Activated T-helper 9 cell treated with anti-CD3 and anti-CD28 coated beads, Interleukin-2, amount 50 U/mL, for 16 hours (primary cell): ENCODE measurements at places on chromosomes 2 and 18.

GRCh38 chr18:22226801-22227200 is 57.4 kb downstream of the GATA6 start:
- DNase-seq: no peak

- no peak for DNase-seq
Measured at GRCh38 chr2:74882299-74882687, 48.4 kb downstream of the HK2 start.

DNA sequence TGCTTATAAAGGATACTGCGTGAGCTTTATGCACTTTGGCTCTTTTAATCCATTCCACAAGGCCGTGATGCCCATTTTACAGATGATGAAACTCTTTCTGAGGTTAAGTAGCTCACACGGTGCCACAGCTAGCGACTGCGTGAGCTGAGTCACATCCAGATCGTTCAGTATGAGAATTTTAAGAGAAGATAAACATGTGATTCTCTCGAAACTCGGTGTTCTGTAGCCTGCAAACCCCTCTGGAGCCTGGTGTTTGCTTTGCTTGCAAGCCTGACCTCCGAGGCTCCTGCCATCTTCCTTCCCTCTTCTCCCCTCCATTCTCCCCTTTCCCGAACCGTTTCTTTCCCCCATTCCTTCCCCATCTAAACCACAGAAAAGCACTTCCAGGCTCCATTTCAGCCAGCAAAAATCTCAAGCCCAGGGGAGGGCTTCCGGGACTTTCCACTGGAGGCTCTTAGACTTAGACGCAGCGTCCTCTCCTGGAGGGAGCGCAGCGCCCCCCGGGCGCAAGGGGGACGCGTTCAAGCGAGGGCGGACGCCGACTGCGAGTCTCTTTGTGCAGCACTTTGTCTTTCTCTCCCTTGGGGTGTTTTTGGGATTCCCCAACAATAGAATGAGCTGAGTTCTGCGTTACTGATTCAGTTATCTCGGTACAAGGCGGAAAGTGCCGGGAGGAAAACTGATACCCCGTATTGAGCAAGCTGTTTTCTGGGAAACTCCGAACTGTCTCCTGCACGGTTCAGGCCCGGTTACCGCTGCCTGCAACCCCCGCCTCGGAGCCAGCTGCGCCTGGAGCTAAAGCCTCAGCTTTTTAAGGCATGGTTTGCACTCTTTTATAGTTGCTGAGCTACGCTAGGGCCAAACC is 38.0 kb downstream of the CYP1B1 start:
- no peak for DNase-seq

GRCh38 chr2:111710613-111711012 is 173.4 kb downstream of the ANAPC1 start:
- DNase-seq: no peak

GRCh38 chr2:98805412-98806171 is 74.7 kb upstream of the MGAT4A start:
- no peak for DNase-seq

DNA sequence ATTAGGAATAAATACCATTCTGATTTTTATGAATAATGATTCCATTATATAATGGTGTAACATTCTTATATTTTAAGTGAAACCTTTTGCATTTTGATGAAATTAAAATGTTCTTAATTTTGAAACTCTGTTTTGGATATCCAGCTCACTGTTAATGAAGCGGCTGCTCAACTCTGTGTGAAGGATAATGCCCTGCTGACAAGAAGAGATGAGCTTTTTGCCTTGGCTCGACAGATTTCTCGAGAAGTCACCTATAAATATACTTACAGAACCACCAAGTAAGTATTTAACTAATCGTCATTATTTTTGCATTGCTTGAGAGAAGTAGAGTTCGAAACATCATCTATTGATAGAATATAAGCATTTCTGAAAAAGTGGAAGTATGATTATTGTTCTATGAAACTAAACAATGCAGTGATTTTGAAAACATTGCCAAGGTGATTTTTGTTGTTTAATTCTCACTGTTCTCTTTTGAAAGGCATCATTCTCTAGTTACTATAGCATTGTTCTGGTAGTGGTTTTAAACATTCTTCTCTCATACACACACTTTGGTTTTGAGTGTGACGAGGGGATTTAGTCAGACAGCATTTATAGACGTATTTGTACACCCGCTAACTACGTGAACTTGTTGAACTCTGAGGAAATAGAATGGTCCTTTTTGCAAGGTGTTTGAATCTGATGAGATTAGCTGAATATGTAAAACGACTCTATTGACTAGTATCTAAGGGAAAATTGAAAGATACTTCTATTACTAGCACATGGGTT is 21.5 kb downstream of the NAB1 start:
- no peak for DNase-seq

DNA sequence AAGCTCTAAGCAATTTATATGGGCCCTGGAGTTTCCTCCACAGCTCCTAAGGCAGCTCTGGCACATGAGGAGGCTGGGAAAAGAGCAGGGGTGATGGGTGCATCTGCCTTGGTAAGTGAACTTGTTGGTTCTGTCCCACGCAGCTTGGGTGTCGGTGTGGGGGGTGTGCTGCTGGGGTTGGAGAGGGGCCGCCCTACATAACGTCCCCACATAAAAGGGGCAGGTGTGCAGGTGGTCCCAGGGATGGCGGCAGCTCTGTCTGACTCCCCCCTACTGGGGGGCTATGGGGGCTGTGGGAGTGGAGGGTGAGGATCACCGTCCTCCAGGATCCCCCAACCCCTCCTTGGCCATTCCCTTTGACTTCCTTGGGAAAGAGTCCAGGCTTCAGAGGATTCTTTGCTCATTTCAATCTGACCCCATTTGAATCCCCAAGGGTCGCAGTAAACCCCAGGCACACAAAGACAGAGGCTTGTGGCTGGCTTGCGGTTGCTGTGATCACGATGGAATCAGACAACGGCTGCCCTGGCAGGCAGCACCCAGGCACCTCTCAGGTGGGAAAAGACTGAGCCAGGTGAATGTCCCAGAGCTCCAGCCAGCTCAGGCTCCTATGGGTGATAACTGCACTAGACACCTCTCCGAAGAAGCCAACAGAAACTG is 34.5 kb upstream of the CD8A start:
- no peak for DNase-seq

GRCh38 chr2:113762377-113763118 is 6.1 kb upstream of the SLC35F5 start:
- DNase-seq: no peak

DNA sequence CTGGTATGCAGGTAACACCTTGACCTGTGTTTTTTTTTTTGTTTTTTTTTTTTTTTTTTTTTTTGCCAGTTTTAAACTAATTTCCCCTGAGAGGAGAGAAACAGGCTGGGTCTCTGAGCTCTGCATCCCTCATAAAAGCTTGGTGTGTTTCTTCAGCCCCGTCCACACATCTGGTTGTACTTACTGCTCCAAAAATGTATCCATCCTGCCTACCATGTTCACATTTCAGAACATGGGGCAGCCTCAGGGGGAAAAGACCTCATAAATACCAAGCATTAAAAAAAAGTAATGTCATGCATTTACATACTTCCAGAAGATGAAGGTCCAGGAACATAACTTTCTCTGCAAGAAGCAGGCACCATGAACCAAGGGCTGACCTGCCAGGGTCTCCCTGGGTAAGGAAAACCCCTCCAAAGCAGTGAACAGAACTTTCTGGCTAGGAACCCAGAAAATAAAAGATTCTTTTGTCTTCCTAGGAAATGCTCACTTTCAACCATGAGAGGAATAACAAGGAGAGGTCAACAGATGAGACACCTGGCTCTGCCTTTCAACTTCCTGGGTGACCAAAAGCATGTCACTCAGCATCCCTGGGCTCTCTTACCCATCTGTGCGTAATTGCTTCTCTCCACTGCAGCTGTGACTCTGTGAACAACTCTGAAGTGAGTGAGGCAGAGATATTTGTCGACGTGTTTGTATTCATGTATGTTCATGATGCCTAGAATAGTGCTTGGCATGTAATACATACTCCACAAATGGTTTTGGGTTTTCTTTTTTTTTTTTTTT is 118.6 kb downstream of the MCFD2 start:
- DNase-seq: no peak

GRCh38 chr2:231134910-231135655 is 10.2 kb upstream of the HTR2B start:
- no peak for DNase-seq

DNA sequence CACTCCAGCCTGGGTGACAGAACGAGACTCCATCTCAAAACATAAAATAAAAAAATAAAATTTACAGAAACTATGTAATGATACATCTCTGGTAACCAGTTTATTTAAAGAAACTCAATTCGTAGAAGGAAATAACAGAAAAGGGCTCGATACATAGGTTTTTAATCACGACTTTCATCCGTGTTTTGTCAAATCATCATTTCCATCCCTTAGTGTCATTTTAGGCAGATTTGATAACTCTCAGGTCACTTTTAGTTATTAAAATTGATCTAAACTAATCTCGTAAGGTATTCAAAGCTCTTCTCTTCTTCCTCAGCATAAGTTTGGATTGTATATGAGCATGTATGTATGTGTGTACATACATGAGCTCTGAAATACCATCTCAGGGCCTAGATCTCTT is 59.3 kb upstream of the SPTBN1 start:
- no peak for DNase-seq

DNA sequence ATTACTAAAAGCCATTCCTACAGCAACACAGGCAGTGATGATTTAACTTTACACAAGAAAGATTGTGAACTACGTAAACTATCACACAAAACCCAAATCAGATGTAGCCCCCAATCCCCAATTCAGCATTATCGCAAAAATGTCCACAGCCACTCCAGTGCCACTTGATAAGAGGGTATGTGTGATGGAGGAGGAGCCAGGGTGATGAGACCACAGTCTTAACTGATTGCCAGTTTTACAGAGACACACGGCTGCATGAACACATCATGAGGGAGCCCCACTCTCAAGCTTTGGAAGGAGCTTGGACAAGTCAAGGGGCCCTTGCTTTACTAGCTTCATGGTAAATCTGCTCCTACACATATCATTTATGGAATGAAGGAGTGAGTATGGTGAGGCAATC is 116.0 kb downstream of the FAM161A start:
- no peak for DNase-seq

- no peak for DNase-seq
Measured at GRCh38 chr2:119645173-119645855, 33.7 kb upstream of the TMEM177 start.

GRCh38 chr2:119943058-119943457 is 69.8 kb upstream of the EPB41L5 start:
- no peak for DNase-seq

DNA sequence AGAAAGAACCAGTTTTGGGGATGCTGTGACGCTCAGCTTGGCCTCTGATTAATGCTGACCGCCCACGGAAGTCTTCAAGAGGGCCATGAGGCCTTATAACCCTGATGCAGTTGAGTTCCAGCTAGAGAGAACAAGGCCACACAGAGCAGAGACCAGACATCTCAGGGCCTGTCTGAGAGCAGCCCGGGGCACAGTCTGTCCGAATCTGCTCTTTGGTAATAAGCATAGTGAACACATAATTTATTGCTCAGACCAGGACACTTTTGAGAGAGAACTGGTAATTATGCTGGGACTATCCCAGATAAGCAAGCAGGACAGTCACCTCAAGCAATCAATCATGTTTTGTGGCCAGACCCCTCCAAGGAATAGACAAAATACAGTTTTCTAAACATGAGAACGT is 68.5 kb downstream of the STPG4 start:
- no peak for DNase-seq

GRCh38 chr2:224869601-224870233 is 153.6 kb upstream of the CCDC195 start:
- DNase-seq: no peak

DNA sequence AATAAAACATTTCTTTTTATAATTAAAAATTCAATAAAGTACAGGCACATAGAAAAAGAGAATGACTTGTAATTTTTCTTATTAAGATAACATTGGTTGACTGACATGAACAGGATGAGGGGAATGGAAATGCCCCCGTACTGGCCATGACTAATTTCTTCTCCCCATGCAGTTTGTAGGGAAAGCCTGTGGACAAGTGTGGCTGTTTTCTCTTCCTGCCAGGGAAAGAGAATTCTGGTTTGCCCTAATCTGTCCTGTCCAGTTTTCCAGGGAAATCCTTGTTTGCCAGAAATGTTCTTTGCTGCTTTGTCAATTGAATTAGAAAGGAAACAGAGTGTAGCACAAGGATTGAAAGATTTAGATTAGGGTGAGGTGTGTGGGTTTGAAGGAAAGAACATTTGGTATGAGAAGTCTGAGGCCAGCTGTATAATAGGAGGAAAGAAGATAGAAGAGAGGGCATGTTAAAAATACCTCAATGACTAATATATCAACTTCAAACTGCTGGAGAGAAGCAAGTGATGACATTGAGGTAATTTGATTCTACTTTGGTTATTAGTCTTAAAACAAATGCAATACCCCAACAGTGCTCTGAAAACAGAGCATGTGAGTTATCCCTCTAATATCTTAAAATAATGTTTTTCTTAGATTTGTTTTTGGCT is 593.9 kb upstream of the ZNF804A start:
- DNase-seq: no peak

GRCh38 chr2:206305523-206306245 is 31.2 kb downstream of the ZDBF2 start:
- no peak for DNase-seq

- DNase-seq: no peak
Measured at GRCh38 chr18:35948080-35948479, 24.4 kb upstream of the RMP24 start.

DNA sequence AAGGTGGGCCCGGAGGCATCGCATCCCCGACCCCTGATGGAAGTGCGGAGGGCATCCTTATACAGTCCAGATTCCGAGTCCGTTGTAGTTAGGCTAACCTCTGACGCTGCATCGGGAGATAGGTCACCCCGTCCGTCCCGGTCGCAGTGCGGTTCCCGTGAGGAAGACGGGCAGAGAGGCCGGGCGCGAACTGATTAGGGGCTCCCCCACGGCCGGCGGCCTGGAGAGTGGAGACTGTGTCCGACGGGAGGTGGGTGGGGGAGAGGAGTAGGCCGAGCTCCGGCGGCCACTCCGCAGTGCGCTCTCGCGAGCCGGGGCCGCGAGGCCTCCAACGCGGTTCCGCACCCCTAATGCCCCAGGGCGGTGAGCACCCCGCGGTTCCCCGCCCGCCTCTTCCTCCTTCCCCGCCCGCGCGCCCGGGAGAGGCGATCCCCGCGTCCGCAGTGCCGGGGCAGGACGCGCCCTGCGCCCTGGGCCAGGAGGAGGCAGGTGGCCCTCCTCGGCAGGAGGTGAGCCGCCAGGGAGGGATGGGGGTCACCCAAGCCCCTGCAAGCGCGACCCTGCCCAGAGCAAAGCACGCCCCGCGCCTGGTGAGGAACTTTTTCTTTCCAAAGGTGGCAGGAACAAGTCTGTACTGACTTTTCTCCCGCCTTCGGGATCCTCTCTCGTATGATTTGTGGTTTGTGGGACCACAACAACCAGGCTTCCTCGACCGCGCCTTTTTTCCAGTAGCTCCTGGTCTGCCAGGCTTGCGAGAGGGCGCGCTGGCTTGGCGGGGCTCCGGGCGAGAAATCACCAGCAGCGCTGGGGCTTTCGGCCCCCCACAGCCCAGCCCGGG is 1.4 kb upstream of the SP5 start:
- no peak for DNase-seq

DNA sequence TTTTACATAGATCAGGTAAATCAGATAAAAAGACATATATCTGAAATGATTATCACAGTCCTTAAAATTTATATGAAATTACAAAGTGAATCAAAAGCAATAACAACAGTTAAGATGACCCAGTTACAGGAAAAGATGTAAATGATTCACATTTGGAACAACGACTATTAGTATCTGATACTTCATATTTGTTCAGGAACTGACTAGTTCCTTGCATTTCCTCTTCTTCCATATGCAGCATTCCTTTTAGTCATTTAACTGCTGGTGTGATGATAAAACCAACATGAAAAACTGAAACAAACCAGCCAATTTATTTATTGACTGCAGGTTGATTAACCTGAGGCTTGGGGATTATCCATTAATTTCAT is 75.2 kb downstream of the RBMS1 start:
- no peak for DNase-seq

- no peak for DNase-seq
Measured at GRCh38 chr18:7267973-7268372, 37.1 kb downstream of the LRRC30 start.
